Stomach (tissue), 19 donors: ENCODE measurements at places on chromosomes 7 and 10. TPM values are rescaled to one million over a fixed set of nuclear protein-coding genes. Genes with fewer than 3 reads are reported as not detected.

GRCh38 chr10:62643606-62644587 is 160.6 kb upstream of the ADO start:
- DNase-seq, result no peak

DNA sequence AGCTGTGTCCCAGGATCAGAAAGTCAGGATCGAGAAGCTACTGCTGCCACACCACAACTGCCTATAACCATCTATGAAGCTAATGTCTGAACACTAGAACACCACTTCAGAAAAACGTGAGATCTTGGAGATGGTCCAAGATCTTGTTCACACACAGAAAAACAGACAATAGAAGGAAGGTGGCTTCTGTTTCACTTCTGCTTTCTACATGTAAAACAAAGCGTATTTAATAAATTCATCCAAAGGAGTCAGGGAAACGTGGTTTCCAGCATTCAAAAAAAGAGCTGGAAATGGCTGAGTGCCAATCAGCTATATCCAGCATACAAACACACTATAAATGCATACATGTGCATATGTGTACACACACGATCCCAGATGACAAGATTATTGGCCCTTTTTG is 70.2 kb upstream of the CCDC71L start:
- DNase-seq, result peak; percentile 48

GRCh38 chr7:99116144-99116543 is 27.8 kb downstream of the SMURF1 start:
- no peak for DNase-seq

GRCh38 chr10:3606309-3606708 is 178.7 kb downstream of the KLF6 start:
- no peak for DNase-seq

- DNase-seq, result no peak
Observed at GRCh38 chr7:47221826-47222225, 360.1 kb downstream of the TNS3 start.

GRCh38 chr10:50988792-50989191 is 85.5 kb upstream of the PRKG1 start:
- DNase-seq, result peak; percentile 44

DNA sequence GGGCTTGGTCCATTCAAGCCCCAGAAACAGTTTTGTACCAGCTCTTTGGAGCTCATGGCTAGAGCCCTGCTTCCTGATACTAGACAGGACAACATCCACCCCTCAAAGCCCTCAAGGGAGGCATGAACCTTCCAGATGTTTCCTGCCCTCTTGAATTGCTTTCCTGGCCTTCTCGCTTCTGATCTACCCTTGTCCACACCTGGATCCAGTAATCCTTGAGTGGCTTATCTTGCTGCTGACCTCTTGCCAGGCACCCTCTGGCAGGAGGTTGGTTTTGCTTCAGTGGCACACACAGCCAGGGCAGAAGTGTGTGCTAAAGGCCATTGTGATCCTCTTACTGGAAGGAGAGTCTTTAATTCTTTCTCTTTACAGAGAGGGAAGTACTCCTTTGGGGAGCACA is 495.8 kb downstream of the PLXNA4 start:
- DNase-seq, result peak; percentile 33

GRCh38 chr7:77802557-77803405 is 4.2 kb downstream of the PHTF2 start:
- no peak for DNase-seq

GRCh38 chr7:150363370-150363769 is 5.3 kb upstream of the REPIN1 start:
- peak; percentile 16 for DNase-seq

GRCh38 chr7:81073931-81074251 is 155.0 kb upstream of the SEMA3C start:
- no peak for DNase-seq

GRCh38 chr10:73232887-73233286 is 14.2 kb downstream of the DNAJC9 start:
- no peak for DNase-seq

DNA sequence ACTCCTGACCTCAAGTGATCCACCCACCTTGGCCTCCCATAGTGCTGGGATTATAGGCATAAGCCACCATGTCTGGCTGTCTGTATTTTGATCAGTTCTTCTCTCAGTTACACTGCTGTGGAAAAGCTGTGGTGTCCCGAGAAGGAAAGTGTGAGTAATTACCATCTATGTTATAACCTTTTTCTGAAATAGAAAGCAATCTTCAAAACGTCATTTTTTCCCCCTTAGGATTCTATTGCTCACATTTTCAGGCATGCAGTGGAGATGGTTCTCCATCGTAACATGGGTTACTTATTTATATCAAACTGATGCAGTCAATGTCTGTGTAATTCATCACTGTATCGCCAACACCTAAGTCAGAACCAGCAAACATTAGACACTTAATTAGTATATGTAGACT is 103.5 kb upstream of the FAM3C start:
- DNase-seq, result no peak

DNA sequence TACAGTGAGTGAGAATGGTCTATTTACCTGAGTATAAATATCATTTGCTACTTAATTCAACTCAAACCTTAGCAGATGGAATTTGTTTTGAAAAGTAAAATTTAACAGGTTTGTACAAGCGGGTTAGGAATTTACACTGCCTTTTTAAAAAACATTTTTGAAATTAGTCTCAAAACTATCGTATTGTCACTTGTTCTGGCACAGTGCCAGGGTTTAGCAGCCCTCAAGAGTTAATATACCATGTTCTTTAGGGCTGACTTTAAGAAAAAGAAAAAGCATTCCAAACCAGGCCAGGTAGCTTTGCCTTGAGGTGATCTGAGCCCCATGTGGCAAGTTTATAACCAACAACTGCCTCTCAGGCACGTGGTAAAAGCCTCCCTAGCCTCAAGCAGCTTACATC is 17.8 kb downstream of the CCNJ start:
- DNase-seq, result no peak

GRCh38 chr10:4006051-4006450 is 221.0 kb upstream of the KLF6 start:
- DNase-seq, result peak; percentile 25

DNA sequence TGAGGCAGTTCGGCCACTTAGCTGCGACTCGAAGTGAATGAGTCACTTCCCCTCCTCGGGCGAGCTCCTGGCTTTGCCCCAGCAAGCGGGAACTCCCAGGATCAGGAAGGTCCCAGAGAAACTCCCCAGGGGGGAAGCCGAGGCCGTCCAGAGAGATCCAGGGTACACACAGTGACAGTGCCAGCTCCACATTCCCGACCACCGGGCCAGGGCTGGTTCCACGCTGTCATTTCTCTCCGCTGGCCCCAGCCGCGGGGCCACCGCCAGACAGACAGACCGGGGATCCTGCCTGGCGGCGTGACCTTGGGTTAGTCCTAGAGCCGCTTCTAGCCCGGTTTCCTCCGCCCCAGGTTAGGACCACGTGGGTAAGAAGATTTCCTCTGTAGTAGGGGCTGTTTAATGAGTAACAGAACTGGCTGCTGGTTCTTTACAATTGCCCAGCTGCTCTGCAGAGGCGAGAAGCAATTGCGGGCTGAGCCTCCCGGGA is 463 bp upstream of the UPP1 start:
- peak; percentile 77 for DNase-seq

GRCh38 chr10:114026189-114027040 is 17.3 kb upstream of the ADRB1 start:
- DNase-seq, result no peak

GRCh38 chr7:138460176-138460648 is at the start of gene TRIM24:
TRIM24 (plus strand) TSS chr7:138460259; CDS start chr7:138460549, 290 bp downstream.
- no peak for DNase-seq

DNA sequence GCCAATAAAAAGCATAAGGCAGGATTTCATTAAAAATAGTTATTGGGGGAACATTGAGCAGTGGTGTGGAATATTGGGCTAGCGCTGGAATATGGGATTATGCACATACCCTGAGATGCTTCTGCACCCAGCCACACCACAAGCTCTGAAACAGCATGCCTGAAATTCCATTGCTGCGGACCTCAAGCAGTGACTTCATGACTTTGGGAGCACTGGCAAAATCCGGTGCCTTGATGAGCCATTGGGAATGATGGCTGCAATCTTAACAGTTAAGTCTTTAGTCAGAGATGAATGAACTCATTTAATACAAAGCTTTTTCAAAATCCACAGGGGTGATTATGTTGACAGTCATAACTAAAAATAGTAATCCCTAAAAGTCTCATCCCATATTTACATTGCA is 274.7 kb upstream of the MTPN start:
- DNase-seq, result no peak

GRCh38 chr7:47360301-47360900 is 221.5 kb downstream of the TNS3 start:
- no peak for DNase-seq

DNA sequence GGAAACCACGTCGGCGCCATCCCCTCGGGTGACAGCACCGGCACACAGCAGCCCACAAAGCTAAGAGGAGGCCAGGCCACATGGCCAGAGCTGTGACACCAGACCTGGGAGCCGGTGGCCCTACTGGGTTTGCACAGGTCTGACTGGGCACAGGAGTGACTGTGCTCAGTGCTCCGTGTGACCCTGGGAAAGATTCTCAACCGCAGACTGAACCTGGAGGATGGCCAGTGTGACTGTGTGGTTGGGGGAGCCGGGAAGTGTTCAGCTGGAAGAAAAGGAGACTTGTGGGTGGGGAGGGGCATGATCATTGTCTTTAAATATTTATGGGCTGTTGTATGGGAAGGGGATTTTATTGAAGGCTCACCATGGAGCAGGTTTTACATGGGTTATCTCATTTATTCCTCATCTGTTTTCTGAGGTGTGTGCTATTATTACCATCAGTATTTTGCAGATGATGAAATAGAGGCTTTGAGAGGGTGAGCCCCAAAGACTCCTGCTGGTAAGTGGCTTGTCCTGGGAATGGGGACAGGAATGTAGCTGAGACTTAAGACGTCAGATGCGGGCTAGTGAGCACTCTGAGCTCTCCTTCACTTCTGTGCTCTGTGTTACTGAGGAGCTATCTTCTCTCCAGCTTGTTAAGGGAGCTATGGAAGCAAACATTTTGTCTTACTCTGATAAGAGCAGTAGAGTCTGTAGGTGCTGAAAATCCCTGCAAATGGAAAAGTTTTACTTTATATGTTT is 127.5 kb downstream of the TMEM178B start:
- DNase-seq, result no peak

DNA sequence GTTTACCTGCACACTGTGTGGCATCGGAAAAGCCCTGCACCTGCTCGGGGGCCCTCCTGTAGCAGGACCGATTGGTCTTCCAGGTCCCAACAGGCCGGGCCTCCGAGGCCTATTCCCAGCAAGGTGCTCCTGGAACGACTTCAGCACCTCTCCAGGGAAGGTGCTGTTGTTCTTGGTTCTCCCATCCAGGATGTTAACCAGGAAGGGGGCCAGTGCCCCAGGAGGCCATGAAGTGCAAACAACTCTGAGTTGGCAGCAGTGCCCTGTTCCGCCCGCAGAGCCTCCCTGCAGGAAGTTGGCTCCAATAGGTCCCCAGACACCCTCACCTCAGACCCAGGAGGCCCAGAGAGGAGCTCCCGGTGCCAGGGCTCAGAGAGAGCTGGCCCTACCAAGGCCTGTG is 64.0 kb upstream of the DUSP5 start:
- no peak for DNase-seq

- peak; percentile 56 for DNase-seq
Observed at GRCh38 chr7:158239290-158239981, 348.2 kb downstream of the PTPRN2 start.

- no peak for DNase-seq
Observed at GRCh38 chr7:28200598-28200997, 20.0 kb upstream of the JAZF1 start.

PLPP4 gene
- not detected for total RNA-seq

NUTM2B gene
- total RNA-seq, result not detected

GIMAP4 gene
- 0.89 TPM for total RNA-seq

TWIST1 gene
- total RNA-seq, result not detected

PAX4 gene
- total RNA-seq, result not detected

PTPN20 gene
- total RNA-seq, result not detected

UPK3BL2 gene
- 11.7 TPM for total RNA-seq

HHEX gene
- total RNA-seq, result 3.5 TPM

SLC13A1 gene
- not detected for total RNA-seq

SFTPA1 gene
- total RNA-seq, result 1.4 TPM

PTPRZ1 gene
- 31.6 TPM for total RNA-seq

SPDYE1 gene
- not detected for total RNA-seq

FEZF1 gene
- not detected for total RNA-seq

TEX36 gene
- not detected for total RNA-seq

FOXI2 gene
- not detected for total RNA-seq

ODAD2 gene
- not detected for total RNA-seq

MYH16 gene
- not detected for total RNA-seq
